Cardiac muscle cell (in vitro differentiated cells and primary cell): ENCODE measurements at places on chromosomes 7 and 10. TPM values are rescaled to one million over a fixed set of nuclear protein-coding genes. Genes with fewer than 3 reads are reported as not detected.

ABHD11 gene
- polyA plus RNA-seq, result 42.2 and 59.6 TPM in 2 replicates

INTS15 gene
- polyA plus RNA-seq, result 25.9 and 27.0 TPM in 2 replicates

C1GALT1 gene
- 21.9 and 28.6 TPM in 2 replicates for polyA plus RNA-seq

OR13A1 gene
- 0.38 TPM in 1 of 2 replicates, not detected in the other for polyA plus RNA-seq

CALML5 gene
- polyA plus RNA-seq, result not detected in 2 replicates

MRLN gene
- polyA plus RNA-seq, result not detected in 2 replicates

GPNMB gene
- 1.3 and 1.6 TPM in 2 replicates for polyA plus RNA-seq

CXCL12 gene
- polyA plus RNA-seq, result 10.1 and 30.6 TPM in 2 replicates

FAM131B gene
- 0.14 and 0.26 TPM in 2 replicates for polyA plus RNA-seq

SLC13A1 gene
- polyA plus RNA-seq, result not detected in 2 replicates

HKDC1 gene
- not detected in 2 replicates for polyA plus RNA-seq

C7orf33 gene
- not detected in 2 replicates for polyA plus RNA-seq

ZNF212 gene
- 14.2 and 15.9 TPM in 2 replicates for polyA plus RNA-seq

BPGM gene
- 21.2 and 32.2 TPM in 2 replicates for polyA plus RNA-seq

MNX1 gene
- 0.31 and 0.35 TPM in 2 replicates for polyA plus RNA-seq

EIF3B gene
- polyA plus RNA-seq, result 151 and 173 TPM in 2 replicates

BAMBI gene
- polyA plus RNA-seq, result 715 and 1,076 TPM in 2 replicates

JCAD gene
- polyA plus RNA-seq, result 17.2 and 23.3 TPM in 2 replicates

AGFG2 gene
- 9.3 and 17.0 TPM in 2 replicates for polyA plus RNA-seq

SPACDR gene
- 0.79 and 1.2 TPM in 2 replicates for polyA plus RNA-seq

IFIT1B gene
- 0.31 and 0.99 TPM in 2 replicates for polyA plus RNA-seq

UPF2 gene
- 13.2 and 15.3 TPM in 2 replicates for polyA plus RNA-seq

ACSL5 gene
- polyA plus RNA-seq, result 0.31 TPM in 1 of 2 replicates, not detected in the other

UNCX gene
- polyA plus RNA-seq, result 6.7 and 14.6 TPM in 2 replicates

ASZ1 gene
- polyA plus RNA-seq, result 0.70 TPM in 1 of 2 replicates, not detected in the other

ZC3HAV1L gene
- 5.7 and 6.0 TPM in 2 replicates for polyA plus RNA-seq

PTF1A gene
- not detected in 2 replicates for polyA plus RNA-seq

CPEB3 gene
- polyA plus RNA-seq, result 5.0 and 7.1 TPM in 2 replicates

SH2D4B gene
- not detected in 2 replicates for polyA plus RNA-seq

SFXN3 gene
- polyA plus RNA-seq, result 23.3 and 23.4 TPM in 2 replicates

CPN1 gene
- polyA plus RNA-seq, result not detected in 2 replicates

TMEM248 gene
- polyA plus RNA-seq, result 55.7 and 58.1 TPM in 2 replicates

EN2 gene
- not detected in 2 replicates for polyA plus RNA-seq

LRRN3 gene
- polyA plus RNA-seq, result 84.6 and 86.4 TPM in 2 replicates
